ENCODE measurements at places on chromosomes 12 and 14.

- DNase-seq, result no peak
Measured at GRCh38 chr12:12999271-12999958, 650 bp downstream of the HEBP1 start.

DNA sequence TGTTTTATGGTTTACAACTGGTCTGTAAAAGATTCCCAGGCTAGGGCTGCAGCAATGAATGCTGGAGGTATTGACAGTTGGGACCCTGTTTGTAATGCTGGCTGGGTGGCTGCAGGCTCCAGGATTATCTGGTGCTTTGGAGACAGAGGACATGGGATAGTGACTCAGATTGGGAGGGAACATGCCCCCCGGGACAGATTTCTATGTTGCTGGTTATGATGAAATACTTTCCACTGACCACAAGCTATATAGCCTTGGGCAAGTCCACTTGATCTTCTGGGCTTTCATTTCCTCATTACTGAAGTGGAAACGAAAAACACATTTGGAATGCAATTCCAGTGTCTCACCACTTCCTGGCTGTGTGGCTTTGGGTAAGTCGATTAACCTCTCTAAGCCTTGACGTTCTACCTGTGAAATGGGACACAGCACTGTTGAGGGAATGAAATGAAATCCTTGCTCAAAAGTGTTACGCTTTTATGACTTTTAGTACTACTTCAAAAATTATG lies 6.3 kb upstream of the TPCN1 start:
- no peak for DNase-seq

GRCh38 chr12:19245666-19246065 lies 116.1 kb downstream of the PLEKHA5 start:
- DNase-seq, result no peak

DNA sequence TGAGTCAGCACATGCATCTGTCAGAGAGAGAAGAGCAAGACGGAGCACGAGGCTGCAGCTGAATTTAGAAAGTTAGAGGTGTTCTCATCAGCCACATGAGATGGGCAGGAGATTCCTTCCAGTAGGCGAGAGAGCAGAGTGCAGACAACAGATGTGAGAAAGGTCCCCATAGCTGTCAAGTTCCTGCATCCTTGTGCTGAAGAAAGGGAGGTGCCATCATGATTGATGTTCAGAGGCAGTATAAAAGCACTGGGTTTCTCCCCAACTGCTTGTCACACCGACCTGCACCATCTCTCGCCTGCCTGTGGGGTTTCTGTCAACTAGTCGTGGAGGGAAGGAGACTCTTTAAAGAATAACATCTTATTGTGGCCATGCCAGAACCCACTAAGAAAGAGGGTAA lies at the start of gene MYBPC1:
Gene MYBPC1 (plus strand): TSS at position 272 of the 400 bp plus-strand sequence. CDS start 100 bp downstream, at position 372.
- DNase-seq, result no peak

GRCh38 chr12:108803428-108804105 lies 53.8 kb downstream of the SSH1 start:
- peak; percentile 79 for DNase-seq

- no peak for DNase-seq
Measured at GRCh38 chr12:105069936-105070702, 14.1 kb downstream of the ALDH1L2 start.

- no peak for DNase-seq
Measured at GRCh38 chr14:105064721-105065143, 498 bp downstream of the GPR132 start.

All from neuronal stem cell (in vitro differentiated cells).